Prostate gland (tissue), 2 donors: ENCODE measurements at places on chromosomes 13 and 19.

DNA sequence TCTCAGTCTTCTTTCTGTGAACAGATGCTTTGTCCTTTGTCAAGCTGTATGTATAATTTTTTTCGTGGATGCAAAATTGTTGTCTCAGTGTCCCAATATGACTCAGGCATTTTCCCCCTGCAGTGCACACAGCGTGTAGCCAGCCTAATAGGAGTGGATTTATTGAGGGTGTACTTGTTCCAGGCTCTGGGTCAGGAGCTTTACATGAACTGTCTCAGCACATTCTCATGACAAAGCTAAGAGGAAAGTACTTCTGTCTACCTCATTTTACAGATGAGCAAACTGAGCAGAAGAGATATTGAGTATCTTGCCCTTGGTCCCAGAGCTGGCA, 50.8 kb downstream of the STK24 start:
- DNase-seq, result no peak

GRCh38 chr13:110396476-110396875, 89.4 kb downstream of the COL4A2 start:
- no peak for DNase-seq

- DNase-seq, result no peak
Observed at GRCh38 chr19:33902395-33902794, 105.7 kb downstream of the KCTD15 start.

GRCh38 chr13:46662690-46663089, 109.7 kb downstream of the LRCH1 start:
- no peak for DNase-seq

- no peak for DNase-seq
Observed at GRCh38 chr19:4951656-4952055, 17.3 kb upstream of the KDM4B start.

GRCh38 chr19:3277649-3278048, 53.2 kb downstream of the CELF5 start:
- no peak for DNase-seq
